ENCODE measurements at places on chromosomes 1 and 21. TPM values are rescaled to one million over a fixed set of nuclear protein-coding genes. Genes with fewer than 3 reads are reported as not detected.

The SLC2A5 gene
- total RNA-seq: not detected

The KCNN3 gene
- 0.83 TPM for total RNA-seq

The NEXN gene
- total RNA-seq: 3.3 TPM

The ZNF326 gene
- 39.9 TPM for total RNA-seq

The CYP4Z1 gene
- total RNA-seq: not detected

The PLD5 gene
- 3.7 TPM for total RNA-seq

The RXFP4 gene
- not detected for total RNA-seq

DNA sequence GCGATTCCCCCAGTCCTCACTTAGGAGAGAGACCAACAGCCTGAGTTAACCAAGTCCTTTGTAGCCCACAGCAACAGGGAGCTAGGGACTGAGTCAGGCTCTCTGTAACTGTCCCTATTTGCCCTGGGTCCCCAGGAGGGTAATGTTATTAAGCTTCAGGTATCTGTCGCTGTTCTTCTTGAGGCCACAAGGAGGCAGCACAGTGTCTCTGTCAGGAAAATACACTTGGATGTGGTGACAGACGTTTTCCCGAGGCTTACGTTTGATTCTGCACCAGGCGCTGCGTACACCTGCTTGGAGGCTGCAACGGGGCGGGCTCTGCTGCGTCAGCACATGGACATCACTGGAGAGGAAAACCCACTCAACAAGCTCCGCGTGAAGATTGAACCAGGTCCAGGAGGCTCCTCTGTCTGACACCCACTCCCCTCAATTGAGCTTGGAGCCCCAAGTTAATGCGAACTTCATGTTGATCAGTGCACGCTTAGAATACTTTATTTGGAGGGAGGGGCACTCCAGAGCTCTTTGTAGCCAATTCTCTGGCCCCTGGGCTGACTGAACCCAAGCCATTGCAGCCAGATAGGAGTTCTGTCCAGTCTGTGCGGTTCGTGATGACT lies 10.7 kb upstream of the ELF3 start:
- peak; percentile 71 for DNase-seq

DNA sequence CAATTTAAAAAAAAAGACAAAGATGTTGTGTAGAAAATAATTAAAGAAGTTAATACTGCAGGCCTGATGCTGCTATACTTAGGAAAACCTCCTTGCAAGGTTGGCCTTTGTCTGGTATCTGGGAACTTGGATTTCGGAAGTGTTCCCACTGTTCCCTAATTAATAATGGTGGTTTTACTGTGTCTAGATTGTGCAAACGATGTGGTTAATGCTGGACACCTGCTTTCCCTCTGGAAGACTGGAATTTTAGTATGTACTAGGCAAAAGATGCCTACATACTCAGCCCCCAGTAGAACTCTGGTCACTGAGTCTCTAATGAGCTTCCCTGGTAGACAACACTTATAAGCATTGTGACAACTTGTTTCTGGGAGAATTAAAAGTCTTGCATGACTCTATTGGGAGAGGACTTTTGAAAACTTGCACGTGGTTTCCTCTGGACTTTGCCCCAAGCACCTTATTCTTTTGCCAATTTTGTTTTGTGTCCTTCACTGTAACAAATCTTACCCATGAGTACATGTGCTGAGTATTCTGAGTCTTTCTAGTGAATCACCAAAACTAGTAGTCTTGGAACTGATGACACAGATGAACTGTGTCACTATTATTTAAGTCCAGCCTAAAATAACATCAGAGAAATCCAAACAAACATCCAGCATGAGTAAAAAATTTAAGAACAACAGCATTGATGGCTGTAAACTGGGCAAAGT lies 40.4 kb downstream of the LIN9 start:
- no peak for DNase-seq

DNA sequence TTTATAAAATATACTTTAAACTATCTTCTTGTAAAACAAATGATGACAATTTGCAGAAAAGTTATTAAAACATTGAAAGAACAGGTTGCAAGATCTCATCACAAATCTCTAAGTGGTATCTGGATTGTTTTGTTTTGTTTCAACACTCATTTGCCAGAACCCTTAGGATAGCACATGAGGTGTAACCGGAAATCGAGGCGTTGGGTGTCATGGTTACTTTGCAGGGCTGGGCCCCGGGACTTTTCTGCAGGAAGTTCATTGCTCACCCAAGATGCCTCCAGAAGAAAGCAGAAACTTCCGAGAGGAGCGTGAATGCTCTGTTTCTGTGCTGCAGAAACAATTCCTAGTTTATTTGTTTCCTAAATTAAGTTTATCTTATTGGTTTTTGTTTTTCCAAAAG lies 2.5 kb downstream of the DISC1 start:
- DNase-seq: no peak

GRCh38 chr21:45910548-45911221 lies 70.9 kb upstream of the COL6A1 start:
- DNase-seq: no peak

DNA sequence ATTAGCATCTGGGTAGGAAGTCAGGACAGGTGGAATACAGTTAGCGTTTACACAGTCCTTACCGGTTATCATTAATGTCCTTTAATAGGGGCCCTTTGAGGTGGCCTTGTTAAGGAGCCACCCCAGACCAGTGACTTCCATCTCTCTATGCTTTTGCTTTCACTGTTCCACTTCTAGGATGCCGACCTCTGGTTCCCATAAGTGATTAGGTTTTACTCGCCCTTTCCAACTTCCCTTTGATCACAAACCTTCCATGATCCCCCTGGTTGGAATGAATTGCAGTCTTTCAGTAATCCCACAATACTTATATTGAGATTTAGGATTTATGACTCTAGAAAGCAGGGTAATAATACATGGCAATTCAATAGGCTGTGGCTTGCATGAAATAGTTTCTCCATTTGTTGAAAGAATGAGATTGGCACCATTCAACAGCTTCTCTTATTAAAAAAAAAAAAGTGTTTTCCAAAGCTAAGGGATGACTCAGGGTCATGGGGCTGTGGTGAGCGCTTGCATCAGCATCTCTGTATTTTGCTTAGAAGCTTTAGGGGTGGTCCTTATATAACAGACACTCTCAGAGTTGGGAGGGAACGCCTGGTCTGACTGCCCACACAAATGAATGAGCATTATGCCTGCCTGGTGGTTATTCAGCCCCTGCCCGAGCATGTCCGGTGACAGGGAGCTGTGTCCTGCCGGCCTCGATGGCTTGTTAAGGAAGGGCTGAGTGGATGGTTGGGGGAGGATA lies 110.5 kb downstream of the CNIH3 start:
- DNase-seq: no peak

GRCh38 chr21:25133939-25134338 lies 473.3 kb downstream of the MRPL39 start:
- no peak for DNase-seq

GRCh38 chr1:162389021-162389818 lies 7.7 kb downstream of the C1orf226 start:
- no peak for DNase-seq

DNA sequence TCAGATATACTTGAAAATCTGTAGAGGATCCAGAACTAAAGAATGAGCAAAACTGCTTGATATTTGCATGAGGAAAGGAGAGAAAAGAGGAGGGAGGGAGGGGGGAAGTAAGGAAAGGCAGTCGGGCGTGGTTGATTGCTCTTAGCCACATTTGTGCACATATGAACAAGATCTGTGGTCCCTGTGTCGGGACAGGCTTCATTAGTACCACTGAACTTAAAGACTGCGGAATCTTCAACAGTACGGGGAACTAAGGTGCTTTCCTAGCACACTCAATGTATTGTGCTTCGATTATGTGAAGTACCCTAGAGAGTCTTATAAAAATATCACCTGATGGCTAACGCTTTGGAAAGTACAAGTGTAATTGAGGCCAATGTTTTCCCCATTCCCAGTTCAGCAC lies 59.9 kb downstream of the ZBTB18 start:
- DNase-seq: no peak

All from H9 (cell line).